Right hindlimb (tissue), 1 donor: ENCODE measurements at places on chromosomes 5 and 9.

- DNase-seq, result no peak
Measured at GRCh38 chr5:88954511-88954910, 71.5 kb upstream of the MEF2C start.

DNA sequence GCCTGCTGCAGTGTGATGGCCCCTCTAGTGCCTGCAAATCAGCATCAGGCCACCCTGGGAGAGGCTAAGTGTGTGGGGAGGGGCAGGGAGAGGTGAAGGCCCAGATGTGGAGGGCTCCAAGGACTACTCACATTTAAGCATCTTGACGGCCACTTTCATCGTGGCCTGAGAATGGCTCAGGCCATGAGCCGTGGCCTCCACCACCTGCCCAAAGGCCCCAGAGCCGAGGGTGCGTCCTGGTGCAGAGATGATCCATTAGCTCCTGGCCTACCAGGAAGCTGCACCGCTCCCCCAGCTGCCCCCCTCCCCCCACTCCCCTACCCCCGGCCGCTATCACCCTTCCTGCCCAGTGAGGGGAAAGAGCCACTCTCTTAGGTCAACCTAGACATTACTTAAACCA is 31.0 kb downstream of the PDGFRB start:
- no peak for DNase-seq

- no peak for DNase-seq
Measured at GRCh38 chr5:5342784-5343183, 79.7 kb upstream of the ICE1 start.

- DNase-seq, result no peak
Measured at GRCh38 chr9:131824953-131825495, 85.1 kb upstream of the RAPGEF1 start.

- DNase-seq, result no peak
Measured at GRCh38 chr9:78249542-78249941, 13.7 kb downstream of the CEP78 start.
